ENCODE measurements at places on chromosomes 7 and 10. TPM values are rescaled to one million over a fixed set of nuclear protein-coding genes. Genes with fewer than 3 reads are reported as not detected.

FFAR4 gene
- total RNA-seq: not detected

STARD3NL gene
- 22.5 TPM for total RNA-seq

LGI1 gene
- not detected for total RNA-seq

KCND2 gene
- total RNA-seq: not detected
